NAMALWA (cell line): ENCODE measurements at places on chromosomes 5 and 9.

DNA sequence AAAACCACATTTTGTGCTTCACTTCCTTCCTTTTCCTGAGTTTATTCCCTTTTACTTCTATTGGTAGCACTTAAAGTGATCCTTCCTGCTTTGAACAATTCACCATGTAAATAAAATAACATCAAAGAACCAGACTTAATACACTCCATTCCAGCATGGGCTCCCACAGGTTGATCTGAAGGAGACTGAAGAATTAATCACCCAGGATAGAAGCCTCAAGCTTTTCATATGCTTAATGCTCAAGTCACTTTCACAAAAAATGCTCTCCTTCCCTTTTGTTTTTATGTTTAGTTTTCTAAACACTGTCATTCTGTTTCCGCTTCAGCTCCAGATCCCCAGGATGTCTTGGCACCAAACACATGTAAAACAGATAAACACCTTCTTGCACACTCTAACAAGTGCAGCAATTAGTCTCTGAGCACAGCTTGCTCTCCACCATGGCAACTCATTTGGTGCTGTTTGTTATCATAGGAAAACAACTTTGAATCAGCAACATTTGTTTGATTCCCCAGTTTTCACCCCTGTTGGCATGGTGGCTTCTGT, 37.0 kb downstream of the DMRTA1 start:
- DNase-seq: no peak

DNA sequence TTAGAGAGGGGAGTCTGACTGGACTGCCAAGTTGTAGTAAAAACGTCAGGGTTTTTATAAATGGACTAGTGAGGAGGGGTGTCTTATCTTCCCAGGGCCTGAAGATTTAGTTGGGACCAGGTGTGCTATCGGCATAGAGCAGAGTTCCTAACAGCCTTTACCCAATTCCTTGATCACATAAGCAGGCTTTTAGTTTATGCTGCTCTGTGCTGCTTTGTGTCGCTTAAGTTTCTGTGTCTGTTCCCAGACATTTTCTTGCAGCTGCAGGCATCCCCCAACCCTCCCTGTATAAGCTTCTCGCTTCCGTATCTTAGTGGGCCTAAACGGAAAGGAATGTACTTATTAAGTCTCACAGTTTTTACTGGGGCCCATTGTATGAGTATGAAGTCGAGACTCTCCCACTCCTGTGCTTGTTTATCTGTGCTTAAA, 2.6 kb upstream of the SMC5 start:
- DNase-seq: no peak

DNA sequence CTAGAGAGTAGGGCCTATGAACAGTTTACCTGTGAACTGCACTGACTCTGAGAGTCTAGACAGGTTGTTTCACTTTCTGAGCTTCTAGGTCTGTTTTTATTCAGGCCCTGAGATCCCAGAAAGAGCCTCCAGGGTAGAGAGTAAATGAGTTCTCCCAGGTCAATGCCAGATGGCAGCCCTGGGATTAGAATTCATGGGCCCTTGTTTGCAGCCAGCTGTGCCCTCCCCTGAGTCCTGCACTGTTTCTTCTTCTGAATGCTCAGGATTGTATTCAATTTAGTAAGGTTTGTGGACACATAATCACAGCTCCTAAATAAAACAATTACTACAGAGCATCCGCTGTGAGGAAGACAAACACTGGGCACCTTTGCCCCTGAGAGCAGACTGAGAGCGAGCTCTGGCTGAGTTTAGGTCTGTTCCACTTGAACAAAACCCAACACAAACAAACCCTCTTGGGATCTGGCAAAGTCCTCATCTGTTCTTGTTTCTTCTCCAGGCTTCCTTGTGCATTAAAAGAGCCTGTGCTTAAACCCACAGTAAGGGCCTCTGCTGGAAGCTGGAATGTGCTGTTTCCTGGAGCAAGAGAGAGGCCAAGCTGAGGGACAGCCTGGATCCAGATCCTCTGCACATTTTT, 29.9 kb downstream of the FAM219A start:
- DNase-seq: no peak

- DNase-seq: no peak
Observed at GRCh38 chr9:14633906-14634565, 59.2 kb downstream of the ZDHHC21 start.

GRCh38 chr9:4486176-4486575, 4.1 kb upstream of the SLC1A1 start:
- DNase-seq: no peak
